ENCODE measurements at places on chromosomes 6 and 20. TPM values are rescaled to one million over a fixed set of nuclear protein-coding genes. Genes with fewer than 3 reads are reported as not detected.

Gene F13A1
- 48.6 TPM for total RNA-seq

Gene FABP7
- total RNA-seq, result 0.66 TPM

Gene RGL2
- total RNA-seq, result 28.4 TPM

Gene ASIP
- 0.27 TPM for total RNA-seq

Measured in muscle of leg (tissue), 16 donors.